Pulmonary artery endothelial cell (primary cell): ENCODE measurements at places on chromosomes 3 and 15. TPM values are rescaled to one million over a fixed set of nuclear protein-coding genes. Genes with fewer than 3 reads are reported as not detected.

LINGO1 gene
- total RNA-seq, result 0.04 TPM in 1 of 2 replicates, not detected in the other

CSTA gene
- not detected in 2 replicates for total RNA-seq

EFHB gene
- 0.20 and 0.32 TPM in 2 replicates for total RNA-seq

DNA sequence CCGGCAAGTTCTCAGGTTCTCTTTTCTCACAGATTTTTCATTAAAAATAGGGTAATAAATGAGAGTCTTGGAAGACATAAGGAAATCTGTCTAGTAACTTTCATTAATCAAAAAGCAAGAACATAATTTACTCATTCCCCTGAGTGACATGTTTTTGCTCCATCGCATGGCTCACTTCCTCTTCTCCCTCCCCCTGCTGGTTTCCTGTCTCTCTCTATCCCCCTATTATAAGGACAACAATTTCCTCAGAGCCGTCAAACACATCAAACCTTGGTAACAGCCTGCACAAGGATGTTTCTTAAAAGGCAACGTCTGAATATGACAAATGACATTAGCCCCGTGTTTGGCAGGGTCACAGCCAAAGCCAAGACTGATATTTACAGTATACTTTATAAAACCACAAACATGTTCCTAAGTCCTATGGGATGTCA lies 1149.6 kb downstream of the IGSF11 start:
- DNase-seq, result peak; percentile 36

DNA sequence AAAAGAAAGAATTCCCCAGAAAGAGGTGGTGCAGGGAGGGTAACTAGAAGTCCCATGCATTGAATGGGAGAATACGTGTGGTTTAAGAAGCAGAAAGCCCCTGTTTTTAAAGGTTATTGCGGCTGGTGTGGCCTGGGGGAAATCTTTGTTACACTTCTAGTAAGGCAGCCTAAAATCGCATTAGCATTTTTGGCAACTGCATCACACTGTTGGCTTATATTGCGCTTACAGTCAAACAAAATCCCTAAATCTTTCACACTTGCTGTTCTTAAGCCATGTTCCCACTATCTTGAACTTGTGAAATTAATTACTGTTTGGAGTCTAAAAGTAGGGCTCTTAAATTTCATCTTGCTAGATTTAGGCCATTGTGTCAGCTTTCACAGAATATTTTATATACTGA lies 66.0 kb upstream of the GOLIM4 start:
- no peak for DNase-seq

GRCh38 chr15:44883199-44883877 lies 73.1 kb upstream of the TERB2 start:
- DNase-seq, result no peak

GRCh38 chr3:16849229-16849628 lies 35.5 kb upstream of the PLCL2 start:
- DNase-seq, result peak; percentile 17

- no peak for DNase-seq
Observed at GRCh38 chr3:157444797-157445184, 8.1 kb downstream of the PTX3 start.

DNA sequence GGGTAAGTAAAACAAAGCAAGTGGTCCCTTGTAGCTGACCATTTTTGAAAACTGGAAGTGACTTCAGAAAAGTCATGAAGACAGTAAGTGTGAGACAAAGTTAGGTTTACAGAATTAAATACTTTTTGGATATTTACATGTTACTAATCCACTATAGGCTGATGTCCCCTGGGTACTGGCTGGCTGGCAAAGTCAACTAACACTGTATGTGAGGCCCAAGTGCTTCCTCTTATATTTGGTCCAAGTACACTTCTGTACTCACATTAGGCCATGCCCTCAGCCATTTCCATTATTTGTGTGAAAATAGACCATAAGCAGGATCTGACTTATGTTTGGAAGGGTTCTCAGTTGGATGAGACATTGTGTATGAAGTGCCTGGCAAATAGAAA lies 5.5 kb upstream of the LEKR1 start:
- no peak for DNase-seq

- DNase-seq, result no peak
Observed at GRCh38 chr15:25829073-25829472, 34.1 kb downstream of the ATP10A start.

DNA sequence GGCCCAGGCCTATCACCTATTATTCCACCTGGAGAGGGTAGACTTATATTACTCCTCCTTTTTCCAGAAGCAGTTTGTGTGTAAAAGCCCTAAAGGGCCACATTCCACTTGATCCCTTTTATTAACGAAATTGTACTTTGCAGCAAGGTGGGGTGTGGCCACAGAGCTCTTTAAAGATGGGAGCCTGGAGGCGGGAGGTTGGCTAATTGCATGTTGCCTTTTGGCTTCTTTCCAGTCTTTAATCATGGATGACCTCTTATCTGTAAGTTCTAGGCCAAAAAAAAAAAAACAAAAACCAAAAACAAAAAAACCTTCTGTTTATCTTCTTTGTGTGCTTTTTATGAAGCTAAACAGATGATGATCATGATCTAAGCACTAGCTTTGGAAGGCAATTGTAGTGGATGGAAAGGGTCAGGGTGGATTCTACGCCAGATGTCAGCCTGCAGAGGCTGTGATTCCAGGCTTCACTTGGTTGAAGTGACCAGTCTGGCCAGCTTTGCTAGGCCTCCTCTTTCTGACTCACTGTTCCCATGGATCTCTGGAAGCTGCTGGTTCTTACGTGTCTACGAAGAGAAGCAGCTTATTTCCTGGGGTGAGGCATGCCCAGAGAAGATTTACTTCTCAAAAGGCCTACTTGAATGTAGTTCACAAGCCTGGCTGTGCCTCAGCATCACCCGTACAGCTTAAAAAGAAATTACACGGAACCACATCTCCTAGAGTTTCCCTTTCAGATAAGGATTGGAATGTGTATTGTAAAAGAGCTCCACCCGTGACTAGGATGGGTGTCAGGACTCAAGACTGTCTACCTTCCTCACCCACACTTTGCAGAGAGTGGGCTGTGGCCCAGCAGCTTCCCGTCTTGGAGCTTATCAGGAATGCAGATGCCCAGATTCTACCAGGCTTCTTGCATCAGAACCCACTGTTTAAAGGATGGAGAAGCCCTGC lies 330.9 kb upstream of the C2CD4B start:
- no peak for DNase-seq

GRCh38 chr3:61360297-61360965 lies 109.2 kb upstream of the FHIT start:
- DNase-seq, result no peak

DNA sequence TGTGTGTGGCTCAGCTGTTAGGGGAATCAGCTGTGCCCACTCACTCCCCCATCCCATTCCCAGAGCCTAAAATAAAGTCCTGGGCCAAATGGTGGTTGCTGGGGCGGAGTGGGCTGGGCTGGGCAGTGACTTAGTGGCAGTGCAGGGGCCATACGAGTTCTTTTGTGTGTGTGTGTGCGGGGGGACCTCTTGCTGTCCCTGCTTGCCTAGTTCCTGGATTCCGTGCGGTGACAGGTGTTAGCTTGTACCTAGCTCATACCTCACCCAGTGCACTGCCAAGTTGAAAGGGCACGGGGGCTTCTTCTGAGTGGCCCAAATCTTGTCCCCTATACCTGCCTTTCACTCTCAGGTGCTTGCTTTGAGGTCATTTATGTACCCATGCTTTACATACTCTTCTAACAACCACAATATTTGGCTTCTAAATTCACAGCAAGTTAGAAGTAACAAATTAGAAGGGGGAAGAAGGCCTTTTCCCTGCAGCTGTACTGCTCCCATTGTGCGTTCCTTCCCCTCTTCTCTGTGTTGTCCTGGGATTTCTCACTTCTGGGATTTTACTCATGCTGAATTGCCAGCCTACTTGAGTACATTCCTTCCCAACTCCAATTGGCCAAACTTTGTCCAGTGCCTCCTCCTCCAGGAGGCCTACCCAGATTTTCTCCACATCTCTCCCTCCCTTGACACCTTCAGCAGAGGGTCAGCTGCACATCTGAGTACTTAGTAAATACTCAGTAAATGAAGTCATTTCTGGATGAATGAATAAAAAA lies 66.3 kb upstream of the POLG start:
- DNase-seq, result no peak

DNA sequence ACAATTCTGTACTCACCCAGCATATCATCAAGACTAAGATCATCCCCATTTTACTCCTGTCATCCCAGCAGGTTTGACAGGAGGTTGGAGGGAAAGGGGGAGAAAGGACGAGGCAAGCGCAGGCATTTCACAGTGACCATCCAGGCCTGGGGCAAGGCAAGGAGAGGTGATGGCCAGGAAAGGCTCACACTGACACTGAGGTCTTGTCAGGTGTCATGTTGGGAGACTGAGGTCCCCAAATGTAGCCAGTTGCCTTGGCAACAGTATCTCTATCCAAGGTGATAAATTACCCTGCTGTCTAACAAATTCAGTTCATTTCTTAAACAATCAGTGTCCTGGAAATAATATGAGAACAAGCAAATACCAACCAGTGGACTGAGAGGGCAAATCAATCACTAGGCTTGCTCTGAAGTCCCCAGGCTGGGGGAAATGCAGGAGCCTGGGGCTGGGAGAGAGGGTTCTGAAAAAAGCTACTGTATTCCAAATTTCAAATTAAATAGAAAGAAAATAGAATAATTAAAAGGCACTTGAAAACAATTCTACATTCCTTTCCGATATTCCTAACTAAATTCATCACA lies 172.8 kb downstream of the OSBPL10 start:
- DNase-seq, result no peak

DNA sequence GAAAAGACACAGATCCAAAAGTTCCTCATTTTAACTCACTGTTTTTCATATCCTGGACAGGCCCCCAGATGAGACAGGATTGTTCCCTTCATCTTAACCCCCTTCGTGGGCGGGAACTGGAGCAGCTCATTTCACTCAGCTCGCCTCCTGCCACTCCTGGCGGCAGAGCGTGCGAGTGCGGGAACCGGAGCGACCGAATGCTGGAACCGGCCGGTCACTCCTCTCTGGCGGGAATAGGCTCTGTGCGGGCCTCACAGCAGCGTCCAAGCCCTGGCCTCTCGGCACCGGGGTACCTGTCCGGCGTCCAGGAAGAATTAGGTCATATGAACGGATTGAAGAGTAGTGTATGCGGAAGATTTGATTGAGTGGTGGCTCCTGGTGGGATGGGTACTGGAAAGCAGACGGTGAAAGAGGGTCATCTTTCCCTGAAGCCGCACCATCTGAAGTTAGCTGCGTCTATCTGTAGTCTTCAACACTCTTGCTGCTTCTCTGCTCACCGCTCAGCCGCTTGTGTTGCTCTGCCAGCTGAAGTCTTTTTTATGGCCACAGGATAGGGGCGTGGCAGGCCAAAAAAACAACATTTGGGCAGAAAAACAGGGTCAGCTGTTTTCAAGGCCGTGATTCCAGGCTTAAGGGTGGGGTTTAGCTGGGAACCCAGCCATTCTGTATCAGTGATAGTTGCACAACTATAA lies 42.3 kb upstream of the FXR1 start:
- no peak for DNase-seq

DNA sequence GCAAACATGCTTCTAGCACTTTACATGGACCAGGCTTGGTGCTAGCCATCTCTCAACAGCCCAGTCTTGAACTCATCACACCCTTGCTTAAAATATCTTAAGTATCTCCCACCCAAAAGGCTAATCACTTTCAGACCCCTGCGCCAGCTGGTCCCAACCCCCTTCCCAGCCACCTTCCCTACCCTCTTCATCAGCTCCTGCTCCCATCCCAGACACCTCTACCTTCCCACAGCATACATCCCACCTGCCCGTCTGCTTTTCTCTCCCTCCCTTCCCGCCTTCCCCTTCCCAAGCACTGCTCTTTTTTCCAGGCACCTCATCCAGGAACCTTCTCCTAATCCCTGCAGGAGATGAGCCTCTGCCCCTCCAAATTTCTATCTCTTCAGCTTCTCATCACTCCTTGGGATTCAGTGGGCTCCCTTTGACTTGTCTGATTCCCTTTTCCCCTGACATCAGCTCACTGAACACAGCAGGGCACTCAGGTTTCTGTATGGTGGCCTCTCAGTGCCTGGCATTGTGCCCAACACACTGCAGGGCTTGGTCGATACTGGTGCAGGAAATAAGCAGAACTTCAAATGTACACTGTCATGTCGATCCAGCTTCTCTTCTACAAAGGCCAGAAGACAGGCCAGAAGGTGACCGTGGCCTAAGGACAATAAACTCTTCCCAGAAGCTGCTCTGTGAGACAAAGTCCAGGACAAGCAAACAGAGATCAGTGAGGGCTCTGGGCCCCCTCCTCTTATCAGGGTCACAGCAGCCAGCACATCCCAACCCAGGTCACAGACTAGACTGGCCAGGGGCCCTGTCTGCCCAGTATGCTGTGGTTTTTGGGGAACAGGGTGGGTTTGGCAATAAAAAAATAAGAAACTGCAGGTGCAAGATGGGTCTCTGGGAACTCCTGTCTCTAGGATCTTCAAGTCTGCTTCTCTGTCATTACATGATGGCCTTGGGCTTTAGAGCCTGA lies 2.2 kb upstream of the ITIH1 start:
- no peak for DNase-seq

- DNase-seq, result no peak
Observed at GRCh38 chr3:63878394-63879060, 14.9 kb downstream of the ATXN7 start.
